ENCODE measurements at places on chromosomes 2 and 18.

GRCh38 chr2:109225170-109225782, 96.3 kb downstream of the SH3RF3 start:
- no peak for DNase-seq

GRCh38 chr18:45900623-45901022, 66.5 kb downstream of the EPG5 start:
- DNase-seq, result no peak

DNA sequence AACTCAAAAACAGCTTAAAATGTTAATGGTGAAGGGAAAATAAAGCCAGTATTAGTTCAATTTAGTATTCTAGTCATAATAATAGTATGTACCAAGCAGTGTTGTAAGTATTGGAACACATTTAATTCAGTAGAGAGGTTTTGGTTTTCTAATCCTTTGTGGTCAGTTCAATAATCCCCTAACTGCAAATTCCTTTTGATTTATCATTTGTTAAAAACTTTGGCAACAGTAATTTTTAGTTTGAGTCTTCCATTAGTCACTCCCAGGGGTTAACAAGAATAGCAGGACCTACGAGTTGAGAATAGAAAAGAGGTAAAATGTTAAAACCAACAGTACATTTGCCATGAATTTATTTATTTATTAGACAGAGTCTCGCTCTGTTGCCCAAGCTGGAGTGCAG, 10.7 kb downstream of the MRPL44 start:
- no peak for DNase-seq

DNA sequence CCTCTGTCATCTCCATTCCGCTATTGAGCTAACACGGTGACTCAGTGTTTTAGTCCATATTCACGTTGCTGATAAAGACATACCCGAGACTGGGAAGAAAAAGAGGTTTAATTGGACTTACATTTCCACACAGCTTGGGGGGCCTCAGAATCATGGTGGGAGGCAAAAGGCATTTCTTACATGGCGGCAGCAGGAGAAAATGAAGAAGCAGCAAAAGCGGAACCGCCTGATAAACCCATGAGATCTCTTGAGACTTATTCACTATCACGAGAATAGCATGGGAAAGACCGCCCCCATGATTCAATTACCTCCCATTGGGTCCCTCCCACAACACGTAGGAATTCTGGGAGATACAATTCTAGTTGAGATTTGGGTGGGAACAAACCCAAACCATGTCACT, 22.6 kb upstream of the CXXC1 start:
- DNase-seq, result no peak

- DNase-seq, result no peak
Observed at GRCh38 chr18:27413495-27414401, 228.6 kb upstream of the CHST9 start.

- no peak for DNase-seq
Observed at GRCh38 chr2:85974390-85974789, 85.6 kb upstream of the ST3GAL5 start.

DNA sequence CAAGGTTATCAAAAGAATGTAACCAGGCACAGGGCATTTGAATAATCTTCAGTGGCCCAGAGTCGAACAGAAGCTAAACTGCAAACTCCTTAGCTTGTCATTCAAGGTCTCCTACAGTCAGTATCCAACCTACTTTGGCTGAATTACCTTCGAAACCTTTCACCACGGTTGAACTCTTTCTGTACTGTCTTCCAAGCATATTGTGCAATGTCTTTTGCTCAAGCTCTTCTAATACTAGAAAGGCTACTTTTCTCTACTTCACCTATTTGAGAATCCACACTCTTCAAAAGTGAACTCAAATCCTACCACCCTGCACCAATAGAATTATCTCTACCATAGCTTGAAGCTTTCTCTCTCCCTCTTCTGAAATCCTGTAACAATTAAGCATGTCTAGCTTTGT, 142.9 kb downstream of the NR4A2 start:
- DNase-seq, result no peak

DNA sequence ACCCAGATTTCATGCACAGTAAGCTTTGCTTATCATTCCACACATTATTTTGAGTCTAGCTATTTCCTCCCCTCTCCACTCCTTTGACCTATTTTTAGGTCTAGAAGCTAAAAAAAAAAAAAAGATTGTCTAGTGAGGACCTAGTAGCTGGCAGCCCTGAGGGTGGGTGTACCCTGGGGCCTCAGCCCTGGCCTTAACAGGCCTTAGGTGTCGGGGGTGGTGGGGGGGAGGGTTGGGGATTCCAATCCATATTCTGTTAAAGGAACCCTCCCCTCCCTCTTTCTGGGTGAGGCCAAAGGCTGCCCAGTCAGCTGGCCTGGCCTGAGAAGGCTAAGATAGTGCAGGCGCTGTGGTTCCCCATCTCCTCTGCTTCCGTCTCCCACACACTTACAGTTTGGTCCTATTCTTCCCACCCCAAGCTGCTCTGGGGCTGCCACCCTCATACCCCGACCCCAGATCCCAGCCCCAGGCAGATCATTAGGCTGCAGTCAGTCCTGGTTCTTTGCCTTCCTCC, 65.5 kb upstream of the HK2 start:
- DNase-seq, result no peak

GRCh38 chr2:29560030-29560429, 361.4 kb downstream of the ALK start:
- no peak for DNase-seq

DNA sequence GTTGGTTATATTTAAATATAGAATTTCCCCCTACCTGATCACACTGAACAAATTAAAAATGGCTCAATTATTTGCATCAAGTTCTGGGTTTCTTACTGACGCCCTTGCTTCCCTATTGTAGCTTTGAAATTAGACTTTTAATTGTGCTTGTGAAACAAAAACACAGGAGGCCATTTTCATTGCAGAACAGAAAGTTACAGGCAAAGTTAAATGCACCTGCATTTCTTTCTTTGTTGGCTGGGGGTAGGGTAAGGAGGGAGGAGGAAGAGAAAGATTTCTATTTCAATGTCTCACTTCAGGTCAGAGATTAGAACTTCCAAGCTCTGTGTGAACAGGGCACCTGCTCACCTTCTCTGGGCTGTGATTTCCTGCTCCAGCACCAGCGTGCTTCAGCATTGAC, 199.6 kb downstream of the BCL11A start:
- DNase-seq, result no peak

DNA sequence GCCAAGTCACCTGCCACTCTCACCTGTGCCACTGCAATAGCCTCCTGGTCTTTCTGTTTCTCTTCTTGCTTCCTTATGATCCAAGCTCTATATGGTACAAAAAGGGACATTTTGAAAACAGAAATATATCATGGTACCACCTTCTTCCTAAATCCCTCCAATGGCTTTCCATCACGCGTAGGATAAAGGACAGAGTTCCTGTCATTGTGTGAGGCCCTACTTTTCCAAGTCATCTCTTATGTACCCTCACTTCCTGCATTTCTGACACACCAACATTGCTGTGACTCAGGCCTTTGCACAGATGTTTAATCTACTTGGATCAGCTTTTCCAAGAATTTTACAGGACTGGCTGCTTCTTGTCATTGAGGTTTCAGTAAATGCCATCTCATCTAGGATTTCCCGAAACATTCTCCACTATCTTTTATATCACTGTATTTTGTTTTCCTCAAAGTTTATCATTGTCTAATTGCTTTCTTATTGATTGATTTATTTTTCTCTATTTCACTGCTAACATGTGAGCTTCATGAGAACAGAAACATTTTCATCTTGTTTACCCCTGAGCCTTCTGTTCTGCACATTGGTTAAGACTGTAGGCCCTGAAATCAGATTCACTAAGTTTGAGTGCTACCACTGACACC, 426.1 kb upstream of the FANCL start:
- no peak for DNase-seq

DNA sequence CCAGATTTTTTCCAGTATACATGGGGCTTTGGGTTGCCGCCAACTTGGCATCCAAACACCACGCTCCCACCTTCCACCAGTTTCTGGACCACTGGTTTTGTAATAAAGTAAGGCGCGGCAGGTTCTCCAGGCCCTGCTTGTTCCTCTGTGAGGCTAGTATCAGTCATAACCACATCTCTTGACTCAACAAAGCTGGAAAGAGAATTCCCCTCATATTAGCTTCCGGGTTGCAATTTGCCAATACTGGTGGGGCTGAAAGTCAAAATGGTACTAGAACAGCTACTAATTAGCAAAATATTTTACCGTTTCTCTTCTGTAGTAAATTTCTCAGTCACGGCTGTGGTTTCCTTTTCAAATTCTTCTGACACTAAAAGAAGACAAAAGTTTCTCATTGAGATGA, 25.0 kb downstream of the TTN start:
- no peak for DNase-seq

DNA sequence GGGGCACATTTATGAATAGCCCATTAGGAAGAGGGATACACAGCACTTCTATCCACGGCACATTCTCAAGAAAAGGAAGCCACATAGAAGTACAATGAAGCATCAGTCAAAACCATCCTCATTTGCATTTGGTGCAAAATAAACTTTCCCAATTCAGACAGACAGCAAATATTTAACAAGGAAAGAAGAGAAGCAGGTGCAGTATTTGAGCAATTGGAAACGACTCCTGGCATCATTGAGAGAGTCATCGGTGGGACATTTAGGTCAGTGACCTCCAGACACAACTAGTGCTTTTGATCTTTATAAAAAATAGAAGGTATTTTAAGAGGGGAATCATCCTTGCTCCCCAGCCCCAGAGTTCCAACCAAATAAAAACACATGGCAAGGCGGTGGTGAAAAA, 118.0 kb downstream of the MREG start:
- no peak for DNase-seq
